Tibial nerve (tissue), 4 donors: ENCODE measurements at places on chromosomes 16 and 17.
A peak's percentile ranks its signal among the peaks of the same experiment; 100 is the strongest.

DNA sequence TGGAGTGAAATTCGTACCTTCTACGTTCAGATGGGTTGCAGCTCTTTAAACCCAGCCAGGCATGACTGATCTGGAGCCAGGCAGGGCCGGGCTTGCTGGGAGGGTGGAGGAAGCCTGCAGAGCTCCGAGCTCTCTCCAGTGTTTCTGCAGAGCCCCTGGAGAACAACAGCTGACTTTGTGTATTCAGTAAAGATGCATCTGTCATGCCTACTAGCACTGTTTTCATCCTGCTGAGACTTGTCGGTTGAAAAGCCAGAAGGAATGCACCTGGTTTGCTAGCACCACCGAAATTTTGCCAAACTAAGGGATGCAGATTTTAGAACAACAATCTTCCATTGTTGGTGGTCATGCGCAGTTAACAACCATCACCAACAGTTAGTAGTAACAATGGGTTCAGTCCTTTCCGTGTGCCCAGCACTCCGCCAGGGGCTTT, 22.4 kb upstream of the SCNN1B start:
- H3K27ac ChIP-seq = no peak overlapping the region
- H3K36me3 ChIP-seq = no peaks in the 10 kb centered on the region
- H3K4me1 ChIP-seq = no peaks in the 10 kb centered on the region
- no peak overlapping the region for H3K4me3 ChIP-seq
- H3K27me3 ChIP-seq = no peaks in the 10 kb centered on the region
- DNase-seq = no peak

DNA sequence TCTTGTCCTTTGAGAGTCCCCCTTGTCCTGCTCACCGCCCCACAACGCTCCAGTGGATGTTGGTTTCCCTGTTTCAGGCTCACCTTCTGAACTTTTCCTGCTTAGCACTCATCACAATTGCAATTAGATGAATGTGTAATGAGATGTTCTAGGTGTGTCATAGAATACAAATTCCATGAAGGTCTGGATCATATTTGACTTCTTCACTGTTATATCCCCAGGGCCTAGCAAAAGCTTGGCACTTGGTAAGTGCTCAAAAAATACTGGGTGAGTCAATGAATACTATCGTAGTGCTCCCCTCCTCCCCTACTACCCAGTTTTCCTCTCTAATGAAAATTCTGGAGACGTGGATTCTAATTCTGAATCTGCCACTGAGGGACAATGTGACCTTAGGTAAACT, 33.1 kb downstream of the DNAH3 start:
- H3K27me3 ChIP-seq = no peaks in the 10 kb centered on the region
- no peak for DNase-seq
- H3K4me1 ChIP-seq = no peaks in the 10 kb centered on the region
- no peak overlapping the region for H3K4me3 ChIP-seq
- no peak overlapping the region for H3K27ac ChIP-seq

DNA sequence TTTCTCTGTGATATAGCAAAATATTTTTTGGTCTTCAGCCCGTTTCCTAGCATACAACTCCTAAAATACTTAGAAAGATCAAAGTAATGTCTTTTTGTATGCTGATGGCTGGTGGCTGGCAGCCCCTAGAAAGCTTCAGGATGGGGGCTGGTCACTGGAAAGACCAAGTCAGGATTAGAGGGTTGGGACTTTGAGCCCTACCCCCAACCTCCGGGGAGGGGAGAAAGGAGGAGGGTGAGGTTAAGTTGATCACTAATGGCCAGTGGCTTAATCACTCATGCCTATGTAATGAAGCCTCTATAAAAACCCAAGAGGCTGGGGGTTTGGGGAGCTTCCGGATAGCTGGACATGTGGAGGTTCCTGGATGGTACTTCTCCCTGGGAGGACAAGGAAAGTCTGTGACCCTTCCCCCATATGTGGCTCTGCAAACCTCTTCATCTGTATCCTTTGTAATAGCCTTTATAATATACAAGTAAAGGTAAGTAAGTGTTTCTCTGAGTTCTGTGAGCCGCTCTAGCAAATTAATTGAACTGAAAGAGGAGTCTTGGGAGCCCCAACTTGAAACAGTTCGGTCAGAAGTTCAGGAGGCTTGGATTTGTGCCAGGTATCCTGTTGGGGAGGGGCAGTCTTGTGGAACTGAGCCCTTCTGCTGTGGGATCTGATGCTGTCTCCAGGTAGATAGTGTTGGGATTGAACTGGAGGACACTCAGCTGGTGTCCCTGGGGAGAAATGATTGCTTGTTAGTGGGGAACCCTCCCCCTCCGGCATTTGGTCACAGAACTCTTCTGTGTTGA, 3.5 kb downstream of the SLC7A6 start:
- H3K27ac ChIP-seq = peak overlapping the region; percentile 71
- no peak for DNase-seq
- no peaks in the 10 kb centered on the region for H3K36me3 ChIP-seq
- no peaks in the 10 kb centered on the region for H3K27me3 ChIP-seq
- H3K4me3 ChIP-seq = no peak overlapping the region
- peaks cover 47% of the 10 kb centered on the region for H3K4me1 ChIP-seq

DNA sequence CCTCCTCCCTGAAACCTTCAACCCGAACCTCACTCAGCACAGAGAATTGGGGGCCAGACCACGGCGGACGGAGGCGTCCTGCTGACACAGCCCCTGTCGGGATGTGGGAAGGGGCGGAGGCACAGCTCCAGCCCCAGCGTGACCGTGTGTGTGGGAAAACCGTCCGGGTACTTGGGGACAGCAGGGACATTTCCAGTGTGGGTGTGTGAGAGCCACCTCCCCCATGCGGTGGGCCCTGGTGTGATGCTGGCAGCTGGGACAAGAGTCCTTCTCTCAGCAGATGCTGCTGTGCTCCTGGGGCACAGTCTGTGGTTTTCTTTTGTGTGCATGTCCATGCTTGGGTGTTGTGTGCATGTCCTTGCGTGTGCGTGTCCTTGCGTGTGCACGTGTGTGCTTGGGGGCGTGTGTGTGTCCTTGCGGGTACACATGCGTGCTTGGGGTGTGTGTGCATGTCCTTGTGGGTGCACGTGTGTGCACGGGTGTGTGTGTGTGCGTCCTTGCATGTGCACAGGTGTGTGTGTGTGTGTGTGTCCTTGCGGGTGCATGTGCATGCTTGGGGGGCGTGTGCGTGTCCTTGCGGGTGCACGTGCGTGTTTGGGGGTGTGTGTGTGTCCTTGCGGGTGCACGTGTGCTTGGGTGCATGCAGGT, 16.9 kb downstream of the CENPX start:
- H3K4me1 ChIP-seq = peaks cover 30% of the 10 kb centered on the region
- H3K36me3 ChIP-seq = no peaks in the 10 kb centered on the region
- no peak overlapping the region for H3K27ac ChIP-seq
- no peak overlapping the region for H3K4me3 ChIP-seq

DNA sequence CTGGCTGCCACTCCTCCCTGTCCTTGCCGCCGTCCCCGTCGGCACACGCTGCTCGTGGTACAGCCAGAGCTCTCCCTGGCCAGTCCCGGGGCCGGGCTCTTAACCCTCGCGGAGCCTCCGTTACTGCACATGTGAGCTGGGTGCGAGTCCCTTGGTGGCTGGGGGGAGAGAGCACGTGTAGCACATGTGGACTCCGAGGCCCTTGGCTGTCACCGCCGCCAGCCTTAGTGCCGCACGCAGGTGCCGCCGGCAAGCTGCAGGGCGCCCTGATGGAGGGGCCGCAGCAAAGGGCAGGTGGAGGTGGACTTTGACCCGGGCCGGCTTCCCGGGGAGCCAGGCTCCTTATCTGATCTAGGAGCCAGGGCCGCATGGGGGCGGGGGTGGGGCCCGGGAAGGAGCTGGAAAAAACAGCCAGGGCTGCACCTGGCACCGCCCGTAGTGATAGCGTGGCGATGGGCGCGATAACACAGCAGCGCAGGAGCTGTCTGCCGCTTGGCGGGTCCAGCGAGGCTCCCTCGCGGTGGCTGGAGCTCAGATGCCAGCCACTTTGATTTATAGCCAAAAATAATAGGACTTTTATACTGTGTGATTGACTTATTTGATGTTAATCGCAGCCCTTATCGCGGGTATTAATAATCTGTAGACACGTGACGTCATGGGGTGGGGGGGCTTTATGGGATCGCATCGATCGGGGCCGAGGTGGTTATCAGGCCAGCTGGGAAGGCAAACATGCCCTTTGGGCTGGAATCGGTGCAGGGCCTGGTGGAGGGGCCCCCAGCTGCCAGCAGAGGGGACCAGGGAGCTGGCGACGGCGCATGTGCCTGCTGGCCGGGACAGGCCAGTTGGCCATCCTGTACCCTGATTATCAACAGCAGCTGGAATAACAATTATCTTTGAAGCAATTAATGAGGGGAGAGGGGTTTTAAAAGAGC, 35.1 kb downstream of the ZFPM1 start:
- no peaks in the 10 kb centered on the region for H3K36me3 ChIP-seq
- DNase-seq = no peak

DNA sequence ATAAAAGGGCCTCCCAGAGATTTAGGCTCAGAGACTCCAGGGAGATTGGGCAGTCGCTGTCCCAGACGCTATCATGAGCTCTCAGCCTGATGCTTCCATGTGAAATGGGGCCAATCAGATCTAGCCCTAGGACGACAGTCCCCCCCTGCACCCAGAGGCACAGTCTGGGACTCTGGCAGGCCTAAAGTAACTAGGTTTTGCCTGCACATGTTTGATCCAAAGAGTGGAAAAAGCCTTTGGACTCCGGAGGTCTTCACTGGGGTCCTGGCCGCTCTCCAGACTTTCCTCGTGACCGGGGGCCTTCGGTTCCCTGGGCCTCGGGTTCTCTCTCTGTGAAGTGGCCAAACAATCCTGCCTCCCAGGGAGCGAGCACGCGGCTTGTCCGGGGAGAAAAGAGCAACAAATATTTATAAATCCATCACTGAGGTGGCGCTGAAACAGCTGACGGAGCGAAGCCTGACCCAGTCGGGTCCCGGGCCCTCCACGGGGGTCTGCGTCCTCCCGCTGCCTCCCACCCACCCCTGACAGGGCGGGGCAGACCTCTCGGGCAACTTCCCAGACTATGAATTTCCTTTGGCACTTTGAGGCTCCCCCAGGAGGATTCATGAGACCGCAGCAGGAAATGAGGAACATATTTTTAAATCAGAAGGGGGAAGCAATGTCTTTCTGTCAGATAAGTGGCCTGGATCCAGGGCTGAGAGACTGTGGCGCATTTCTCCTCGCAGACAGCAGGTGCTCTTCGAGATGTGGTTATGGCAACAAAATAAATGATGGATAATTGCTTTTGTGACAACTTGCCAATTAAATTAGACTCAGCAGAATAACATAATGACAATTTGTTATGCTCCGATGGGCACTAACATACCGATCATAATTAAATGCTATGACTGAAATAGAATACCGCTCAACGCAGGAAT, 38.9 kb downstream of the MRPS23 start:
- H3K36me3 ChIP-seq = no peaks in the 10 kb centered on the region
- no peak for DNase-seq
- peak overlapping the region; percentile 76 for H3K27ac ChIP-seq
- H3K27me3 ChIP-seq = no peaks in the 10 kb centered on the region
- H3K4me3 ChIP-seq = peak overlapping the region; percentile 25
- peaks cover 18% of the 10 kb centered on the region for H3K4me1 ChIP-seq
